Adrenal gland (tissue), 19 donors: ENCODE measurements at places on chromosomes 4 and X. TPM values are rescaled to one million over a fixed set of nuclear protein-coding genes. Genes with fewer than 3 reads are reported as not detected.

DNA sequence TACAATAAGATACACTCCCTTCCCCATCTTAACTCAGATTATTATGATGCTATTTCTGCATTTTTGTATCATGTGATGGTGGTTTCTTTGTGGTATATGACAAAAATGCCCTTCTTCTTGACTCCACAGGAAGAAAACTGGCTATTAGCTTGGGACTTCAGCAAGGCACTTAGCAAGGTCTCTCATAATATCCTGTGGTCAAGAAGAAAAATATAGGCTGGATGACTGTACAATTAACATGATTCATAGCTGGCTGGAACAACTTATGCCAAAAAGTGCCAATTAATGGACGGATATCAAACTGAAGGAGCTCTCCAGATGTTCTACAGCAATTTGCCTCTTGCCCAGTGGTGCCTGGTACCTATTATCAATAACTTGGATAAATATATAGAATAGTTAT, 2.3 kb upstream of the MID1IP1 start:
- peaks cover 11% of the 10 kb centered on the region for H3K4me1 ChIP-seq
- H3K4me3 ChIP-seq, result no peak overlapping the region

DNA sequence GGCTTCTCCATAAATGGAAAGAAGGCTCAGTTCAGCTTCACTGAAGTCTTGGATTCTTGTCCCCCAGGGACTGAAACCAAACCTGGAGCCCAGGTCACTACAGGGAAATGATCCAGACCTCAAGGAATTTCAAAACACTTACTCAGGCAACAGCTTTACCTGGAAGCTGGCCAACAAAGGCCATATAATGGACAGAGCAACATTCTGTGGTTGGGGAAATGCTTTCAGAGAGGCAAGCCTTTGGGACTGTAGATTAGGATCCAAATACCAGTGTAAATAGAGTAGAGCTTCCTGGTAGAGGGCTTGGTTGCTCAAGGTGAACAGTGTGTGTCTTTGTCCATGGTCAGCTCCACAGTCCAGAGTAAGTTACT, 57.0 kb upstream of the PROM1 start:
- no peaks in the 10 kb centered on the region for H3K4me1 ChIP-seq
- no peak for DNase-seq
- peaks cover 3% of the 10 kb centered on the region for H3K27me3 ChIP-seq
- H3K36me3 ChIP-seq, result no peaks in the 10 kb centered on the region

The CCDC149 gene
- 5.5 TPM for total RNA-seq

The LEF1 gene
- 78.2 TPM for total RNA-seq
